ENCODE measurements at places on chromosomes 5 and 9. TPM values are rescaled to one million over a fixed set of nuclear protein-coding genes. Genes with fewer than 3 reads are reported as not detected.

ROR2 gene
- not detected for total RNA-seq

PCDHGC5 gene
- total RNA-seq: 1.2 TPM

KCNN2 gene
- 1.3 TPM for total RNA-seq

SLCO6A1 gene
- total RNA-seq: not detected

HACD4 gene
- total RNA-seq: 1.4 TPM

FOXD4L5 gene
- 0.42 TPM for total RNA-seq

MSMP gene
- 18.8 TPM for total RNA-seq

CCDC192 gene
- total RNA-seq: not detected

GFRA3 gene
- total RNA-seq: not detected

SPAG8 gene
- total RNA-seq: 0.69 TPM

KIF4B gene
- 0.44 TPM for total RNA-seq

PRDM9 gene
- not detected for total RNA-seq

GLE1 gene
- total RNA-seq: 22.6 TPM

SLC36A3 gene
- not detected for total RNA-seq

MIGA2 gene
- total RNA-seq: 28.0 TPM

Data from endothelial cell of umbilical vein (primary cell).